ENCODE measurements at places on chromosomes 7 and 10. TPM values are rescaled to one million over a fixed set of nuclear protein-coding genes. Genes with fewer than 3 reads are reported as not detected.

Gene ANKIB1
- 41.2 TPM for total RNA-seq

Gene METTL27
- 30.4 TPM for total RNA-seq

Gene KNDC1
- 3.6 TPM for total RNA-seq

Gene LRRC4
- not detected for total RNA-seq

Gene TWIST1
- total RNA-seq: 0.86 TPM

Gene COPS6
- 126 TPM for total RNA-seq

Gene COL28A1
- 0.12 TPM for total RNA-seq

Gene MOGAT3
- not detected for total RNA-seq

Gene PLXNA4
- not detected for total RNA-seq

Gene ITPRID1
- not detected for total RNA-seq

Gene PLOD3
- 83.7 TPM for total RNA-seq

- no peaks in the 10 kb centered on the region for H3K27me3 ChIP-seq
- H3K27ac ChIP-seq: no peak overlapping the region
- no peak for DNase-seq
- H3K4me3 ChIP-seq: no peak overlapping the region
Measured at GRCh38 chr7:100221767-100222444, 2.2 kb downstream of the PVRIG start.

DNA sequence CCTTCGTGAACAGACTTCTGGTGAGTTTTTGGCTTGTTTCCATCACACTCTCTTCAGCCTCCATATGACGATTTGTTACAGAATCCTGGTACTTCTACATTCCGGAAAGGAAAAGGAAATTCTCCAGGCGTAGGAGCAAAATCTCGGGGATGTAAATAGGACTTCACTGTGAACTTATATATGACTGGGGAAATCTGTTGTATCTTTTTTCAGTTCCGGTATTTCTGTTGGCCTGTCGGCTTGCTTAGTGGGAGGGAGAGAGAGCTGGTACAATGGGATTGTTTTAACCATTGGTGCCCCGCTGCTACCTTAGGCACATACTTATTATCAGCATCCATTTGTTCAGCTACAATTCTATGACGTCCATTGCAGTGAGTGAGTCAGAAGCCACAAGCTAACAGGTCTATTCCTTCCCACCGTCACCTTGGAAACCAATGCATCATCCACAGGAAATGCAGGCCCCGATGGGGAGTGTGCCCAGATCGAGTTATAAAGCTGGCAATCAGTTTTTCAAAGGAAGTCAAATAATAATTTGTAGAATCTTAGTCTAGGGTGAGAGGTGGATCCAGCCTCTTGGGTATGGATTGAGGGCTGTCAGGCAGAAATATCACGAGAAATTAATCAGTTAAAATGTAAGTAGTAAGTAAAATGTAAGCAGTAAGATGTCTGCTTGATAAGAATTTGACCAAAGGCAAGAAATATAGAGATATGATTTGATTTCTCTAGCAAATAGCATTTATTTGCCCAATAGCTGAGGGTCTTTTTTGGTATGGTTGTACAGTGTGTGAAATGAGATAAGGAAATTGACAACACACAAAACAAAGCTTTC, 92.0 kb upstream of the MKLN1 start:
- H3K27ac ChIP-seq: no peak overlapping the region
- peak; percentile 74 for DNase-seq
- H3K36me3 ChIP-seq: no peaks in the 10 kb centered on the region

DNA sequence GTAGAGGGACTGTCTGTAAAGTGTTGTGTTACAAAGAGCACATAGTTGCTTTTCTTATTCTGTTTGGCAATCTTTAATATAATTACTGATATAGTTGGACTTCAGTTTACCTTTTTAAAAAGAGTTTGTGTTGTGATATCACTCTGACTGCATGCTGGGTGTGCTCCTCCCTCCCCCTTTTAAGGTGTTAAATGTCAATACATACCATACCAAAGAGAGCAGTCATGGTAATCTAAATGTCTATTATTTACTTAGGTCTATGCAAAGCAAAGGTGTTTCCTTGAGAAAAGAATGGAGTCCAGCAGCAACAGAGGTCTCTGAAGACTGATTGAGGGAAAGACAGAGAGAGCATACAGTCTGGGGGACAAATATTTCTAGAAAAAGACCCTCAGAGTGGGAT, 275.1 kb upstream of the NRP1 start:
- H3K4me3 ChIP-seq: no peak overlapping the region
- no peak overlapping the region for H3K27ac ChIP-seq
- DNase-seq: no peak

DNA sequence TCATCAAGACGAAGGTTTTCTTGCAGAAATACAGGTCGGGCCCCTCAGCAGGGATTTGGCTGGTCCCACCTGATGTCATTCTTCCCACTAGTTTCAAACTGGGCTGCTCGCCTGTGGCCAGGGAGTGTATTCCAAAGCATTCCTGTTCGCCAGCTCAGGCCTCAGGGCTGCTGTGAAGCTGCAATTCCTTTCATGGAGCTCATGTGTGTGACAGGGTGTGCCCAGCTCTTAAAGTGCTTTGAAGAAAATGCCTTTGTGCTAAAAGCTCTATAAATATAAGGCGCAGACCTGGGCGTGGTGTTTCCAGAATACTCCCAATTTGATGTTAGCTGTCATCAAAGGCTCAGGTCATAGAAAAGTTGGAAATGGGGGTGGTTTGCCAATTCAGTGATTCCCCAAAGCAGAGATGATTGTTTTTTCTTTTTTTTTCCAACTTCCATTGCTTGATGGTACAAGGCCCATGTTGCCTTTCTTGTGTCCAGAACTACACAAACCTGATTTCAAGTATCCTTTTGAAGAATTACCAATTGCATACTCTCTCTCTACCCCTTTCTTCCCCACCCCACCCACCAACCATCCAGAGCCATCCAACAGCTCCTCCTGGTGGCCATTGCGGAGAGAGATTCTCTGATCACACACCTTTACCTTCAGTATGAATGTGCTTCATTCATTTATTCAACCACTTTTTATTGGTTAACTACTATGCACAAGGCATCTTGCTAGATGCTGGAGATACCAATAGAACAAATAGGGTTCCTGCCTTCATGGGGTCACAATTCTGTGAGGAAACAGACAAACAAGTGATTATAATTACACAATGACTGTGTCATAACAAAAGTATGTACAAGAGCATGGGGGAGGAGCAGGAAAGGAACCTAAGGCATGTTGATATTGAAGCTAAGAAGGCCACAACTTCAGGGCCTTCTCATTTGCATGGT, 297.3 kb upstream of the LYZL1 start:
- H3K4me1 ChIP-seq: peaks cover 32% of the 10 kb centered on the region
- H3K27ac ChIP-seq: peak overlapping the region; percentile 23
- H3K27me3 ChIP-seq: no peaks in the 10 kb centered on the region

DNA sequence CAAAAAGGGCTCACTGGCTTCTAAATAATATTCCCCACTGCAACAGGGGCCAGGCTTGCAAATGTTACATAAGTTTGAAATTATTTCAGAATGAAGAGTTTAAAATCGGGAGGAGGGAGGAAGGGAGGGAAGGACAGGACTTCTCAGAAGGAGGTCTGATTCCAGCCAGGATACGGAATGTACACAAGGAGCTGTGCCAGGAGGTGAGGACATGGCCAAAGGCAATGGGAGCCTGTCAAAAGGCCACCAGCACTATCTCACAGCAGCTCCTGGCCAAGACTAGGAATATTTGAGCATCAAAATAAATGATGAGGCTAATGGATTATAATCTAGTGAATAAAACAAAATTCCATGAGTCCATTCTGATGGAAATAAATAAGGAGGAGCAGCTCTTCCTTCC, 18.6 kb upstream of the DRGX start:
- no peaks in the 10 kb centered on the region for H3K27me3 ChIP-seq
- peaks cover 14% of the 10 kb centered on the region for H3K4me1 ChIP-seq
- H3K27ac ChIP-seq: no peak overlapping the region

DNA sequence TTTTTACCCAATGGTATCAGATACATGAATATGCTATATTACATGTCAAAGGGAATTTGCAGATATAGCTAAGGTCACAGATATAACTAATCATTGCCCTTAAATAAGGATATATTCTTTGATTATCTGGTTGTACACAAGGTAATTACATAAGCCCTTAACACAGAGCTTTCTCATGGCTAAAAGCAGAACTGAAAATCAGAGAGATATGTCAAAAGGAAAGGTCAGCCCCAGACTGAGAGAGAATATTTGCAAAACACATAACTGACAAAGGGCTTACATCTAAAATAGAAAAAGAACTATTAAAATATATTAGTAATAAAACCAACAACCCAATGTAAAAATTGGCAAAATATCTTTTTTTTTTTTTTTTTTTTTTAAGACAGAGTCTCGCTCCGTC, 1029.5 kb upstream of the LRRN3 start:
- no peak for DNase-seq
- H3K27me3 ChIP-seq: no peaks in the 10 kb centered on the region
- H3K27ac ChIP-seq: no peak overlapping the region
- no peaks in the 10 kb centered on the region for H3K4me1 ChIP-seq

DNA sequence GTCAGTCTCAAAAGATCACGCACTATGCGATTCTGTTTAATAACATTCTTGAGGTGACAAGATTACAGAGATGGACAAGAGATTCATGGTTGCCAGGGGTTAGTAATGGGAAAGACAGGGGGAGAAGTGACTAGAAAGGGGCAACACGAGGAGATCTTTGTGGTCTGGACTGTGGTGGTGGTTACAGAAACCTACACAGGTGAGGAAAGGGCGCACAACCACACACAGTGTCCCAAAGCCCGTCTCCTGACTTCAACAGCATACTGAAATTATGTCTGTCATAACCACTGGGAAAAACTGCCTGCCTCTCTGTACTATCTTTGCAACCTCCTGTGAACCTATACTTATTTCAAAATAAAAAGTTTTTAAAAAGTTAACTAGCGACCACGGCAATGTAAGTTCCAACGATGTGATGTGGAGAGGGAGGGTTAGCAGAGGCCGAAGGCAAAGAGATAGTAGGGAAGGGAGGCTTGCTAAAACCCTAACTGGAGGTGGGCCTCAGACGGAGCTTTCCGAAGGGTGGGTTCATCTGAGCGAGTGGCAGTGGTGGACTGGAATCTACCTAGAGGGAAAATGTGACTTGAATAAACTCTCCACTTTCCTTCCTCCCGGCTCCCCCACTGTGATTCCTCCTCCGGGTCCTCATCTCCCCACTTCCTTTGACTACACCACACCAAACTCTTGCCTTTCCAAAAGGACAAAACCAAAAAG, 43.7 kb downstream of the GNA12 start:
- H3K27ac ChIP-seq: no peak overlapping the region
- no peaks in the 10 kb centered on the region for H3K27me3 ChIP-seq
- DNase-seq: no peak
- H3K36me3 ChIP-seq: no peaks in the 10 kb centered on the region

DNA sequence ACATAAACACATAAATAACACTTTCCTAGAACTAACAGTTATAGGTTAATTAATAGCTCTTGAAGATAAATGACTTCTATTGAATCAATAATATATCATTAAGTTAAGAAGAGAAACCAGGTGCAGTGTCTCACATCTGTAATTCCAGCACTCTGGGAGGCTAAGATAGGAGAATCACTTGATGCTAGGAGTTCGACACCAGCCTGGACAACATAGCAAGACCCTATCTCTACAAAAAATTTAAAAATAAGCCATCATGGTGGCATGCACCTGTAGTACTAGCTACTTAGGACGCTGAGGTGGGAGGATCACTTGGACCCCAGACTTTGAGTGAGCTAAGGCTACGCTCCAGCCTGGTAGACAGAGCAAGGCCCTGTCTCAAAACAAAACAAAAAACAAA, 38.8 kb downstream of the AKR1D1 start:
- no peaks in the 10 kb centered on the region for H3K4me1 ChIP-seq
- H3K4me3 ChIP-seq: no peak overlapping the region
- no peak overlapping the region for H3K27ac ChIP-seq
- DNase-seq: no peak

GRCh38 chr7:157248659-157249058, 88.1 kb upstream of the DNAJB6 start:
- no peak overlapping the region for H3K4me3 ChIP-seq
- no peak for DNase-seq
- H3K27ac ChIP-seq: no peak overlapping the region
- H3K27me3 ChIP-seq: no peaks in the 10 kb centered on the region
- H3K4me1 ChIP-seq: no peaks in the 10 kb centered on the region

DNA sequence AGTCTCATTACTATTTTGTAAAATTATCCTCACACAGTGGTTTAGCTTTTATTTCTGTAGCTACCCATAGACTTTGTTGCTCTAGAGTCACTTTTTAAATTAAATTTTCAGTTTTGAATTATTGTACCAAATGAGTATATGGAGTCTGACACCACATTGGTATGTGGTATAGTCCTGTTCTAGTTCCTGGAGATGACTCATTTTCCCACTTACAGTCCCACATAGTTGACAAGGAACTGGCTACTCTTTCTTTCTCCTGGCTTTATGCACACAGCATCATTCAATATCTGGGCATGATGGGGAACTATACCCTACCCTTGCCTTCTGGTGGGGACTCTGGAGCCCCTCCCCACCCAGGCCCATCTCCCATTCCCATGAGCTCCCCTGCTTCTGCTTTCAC, 92.6 kb upstream of the RAB11FIP2 start:
- DNase-seq: no peak
- no peak overlapping the region for H3K4me3 ChIP-seq
- no peaks in the 10 kb centered on the region for H3K36me3 ChIP-seq
- no peaks in the 10 kb centered on the region for H3K4me1 ChIP-seq
- H3K27ac ChIP-seq: no peak overlapping the region
- H3K27me3 ChIP-seq: no peaks in the 10 kb centered on the region

Measured in HCT116 (cell line).